ENCODE measurements at places on chromosomes 13 and 19.

DNA sequence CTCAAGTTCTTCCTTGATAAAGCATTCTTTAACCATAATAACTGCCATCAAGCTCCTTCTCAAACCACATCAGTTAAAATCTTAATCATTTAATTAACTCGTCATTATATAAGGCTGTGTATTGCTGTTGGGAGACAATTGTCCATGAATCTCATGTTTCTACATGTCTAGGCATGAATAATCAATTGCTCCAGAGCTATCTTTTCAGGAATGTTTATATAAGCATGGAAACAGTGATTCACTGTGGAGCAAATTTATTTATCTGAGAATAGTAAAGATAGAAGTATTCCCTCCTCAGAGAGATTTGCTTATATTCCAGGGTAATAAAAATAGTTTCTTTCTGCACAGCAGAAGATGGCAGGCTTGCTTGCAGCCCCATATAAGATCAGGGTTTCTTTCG is 71.1 kb downstream of the CBY2 start:
- no peak for DNase-seq

DNA sequence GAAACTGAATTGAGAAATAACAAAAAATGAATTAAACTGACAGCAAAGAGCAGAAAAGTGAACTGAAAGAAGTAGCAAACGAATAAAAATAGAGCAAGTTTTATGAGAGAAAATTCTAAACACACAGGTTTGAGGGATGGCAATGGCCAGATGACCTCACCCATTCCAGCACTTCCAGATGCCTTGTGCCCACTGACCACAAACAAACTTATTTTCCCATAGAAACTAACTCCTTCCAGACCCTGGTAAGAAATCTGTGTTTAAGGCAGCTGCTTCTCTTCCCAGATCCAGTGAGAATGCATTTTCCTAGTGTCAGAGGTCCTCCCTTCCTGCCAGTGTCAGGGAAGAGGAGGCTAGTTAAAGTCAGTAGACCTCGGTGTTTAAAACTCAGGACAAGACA is 51.7 kb downstream of the RXFP2 start:
- no peak for DNase-seq

- DNase-seq: no peak
Observed at GRCh38 chr19:13827656-13828055, 32.4 kb downstream of the ZSWIM4 start.

GRCh38 chr13:96984051-96984508 is 10.2 kb downstream of the OXGR1 start:
- DNase-seq: peak; percentile 30

GRCh38 chr19:3544742-3545668 is 6.0 kb downstream of the TEKTIP1 start:
- no peak for DNase-seq

GRCh38 chr13:71589032-71589431 is 278.0 kb downstream of the DACH1 start:
- no peak for DNase-seq

DNA sequence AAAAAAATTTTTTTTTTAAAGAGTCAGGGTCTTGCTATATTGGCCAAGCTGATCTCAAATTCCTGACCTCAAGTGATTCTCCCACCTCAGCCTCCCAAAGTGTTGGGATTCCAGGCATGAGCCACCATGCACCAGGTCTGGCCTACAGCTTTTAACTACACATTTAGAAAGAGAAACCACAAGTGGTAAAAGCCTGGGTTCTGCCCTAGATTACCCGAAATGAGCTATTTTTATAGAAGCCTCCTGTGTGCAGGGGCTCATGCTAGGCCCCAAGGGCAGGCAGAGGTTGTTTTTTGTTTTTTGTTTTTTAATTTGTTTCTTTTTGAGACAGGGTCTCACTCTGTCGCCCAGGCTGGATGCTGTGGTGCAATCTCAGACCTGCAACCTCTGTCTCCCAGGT is 14.0 kb upstream of the MYADM start:
- DNase-seq: no peak

GRCh38 chr19:57818378-57818777 is 3.7 kb upstream of the ZNF552 start:
- DNase-seq: no peak

DNA sequence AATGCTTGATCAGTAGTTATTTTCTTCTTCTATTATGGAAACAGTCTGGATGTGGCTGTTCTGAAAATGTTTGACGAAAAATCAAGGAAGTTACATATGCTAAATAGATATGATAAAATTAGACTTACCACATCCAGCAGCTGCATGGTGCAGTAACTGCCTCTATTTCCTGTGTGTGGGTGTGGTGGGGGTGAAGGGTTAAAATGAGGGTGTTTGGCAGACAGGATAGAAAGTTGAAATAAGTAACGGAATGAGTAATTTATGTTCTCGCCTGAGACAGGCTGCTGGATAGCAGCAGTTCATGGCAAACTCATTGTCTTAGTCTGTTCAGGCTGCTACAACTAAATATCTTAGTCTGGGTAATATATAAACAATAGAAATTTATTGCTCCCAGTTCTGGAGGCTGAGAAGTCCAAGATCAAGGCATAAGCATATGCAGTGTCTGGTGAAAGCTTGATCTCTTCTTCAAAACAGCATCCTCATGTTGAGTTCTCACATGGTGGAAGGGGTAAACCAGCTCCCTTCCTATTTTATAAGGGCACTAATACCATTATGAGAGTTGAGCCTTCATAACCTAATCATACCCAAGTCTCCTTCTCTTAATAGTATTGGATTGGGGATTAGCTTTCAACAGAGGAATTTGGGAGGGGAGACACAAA is 1248.9 kb downstream of the SLITRK5 start:
- no peak for DNase-seq

GRCh38 chr13:50612717-50613116 is 230.8 kb downstream of the DLEU7 start:
- no peak for DNase-seq

- no peak for DNase-seq
Observed at GRCh38 chr13:91313581-91313980, 33.9 kb upstream of the MIR17HG start.

Measured in NCI-H1417 treated with DMSO at 0.1 percent for 48 hours (cell line).